Large intestine (tissue), 12 donors: ENCODE measurements at places on chromosomes 6 and 20. TPM values are rescaled to one million over a fixed set of nuclear protein-coding genes. Genes with fewer than 3 reads are reported as not detected.

OR2H1 gene
- polyA plus RNA-seq: not detected

DNA sequence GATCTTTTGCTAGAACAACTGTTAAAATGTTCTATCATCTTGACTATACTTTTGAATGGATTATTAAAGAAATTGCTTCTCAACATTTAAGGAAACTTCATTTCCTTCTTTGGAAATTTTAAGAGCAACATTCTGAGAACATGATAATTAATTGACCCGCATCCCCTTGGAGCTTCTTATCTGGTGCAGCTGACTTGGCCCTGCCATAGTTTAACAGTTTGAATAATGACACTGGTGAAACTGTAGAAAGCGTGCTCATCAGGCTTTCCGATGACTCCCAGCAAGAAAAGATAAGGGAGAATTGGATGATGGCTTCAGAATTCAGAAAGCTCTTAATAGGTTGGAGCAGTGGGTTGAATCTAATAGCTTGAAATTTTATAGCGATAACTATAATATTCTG, 38.1 kb downstream of the SNX9 start:
- H3K4me1 ChIP-seq: no peaks in the 10 kb centered on the region
- no peak overlapping the region for H3K27ac ChIP-seq
- H3K4me3 ChIP-seq: no peak overlapping the region
- DNase-seq: no peak
- H3K36me3 ChIP-seq: no peaks in the 10 kb centered on the region

DNA sequence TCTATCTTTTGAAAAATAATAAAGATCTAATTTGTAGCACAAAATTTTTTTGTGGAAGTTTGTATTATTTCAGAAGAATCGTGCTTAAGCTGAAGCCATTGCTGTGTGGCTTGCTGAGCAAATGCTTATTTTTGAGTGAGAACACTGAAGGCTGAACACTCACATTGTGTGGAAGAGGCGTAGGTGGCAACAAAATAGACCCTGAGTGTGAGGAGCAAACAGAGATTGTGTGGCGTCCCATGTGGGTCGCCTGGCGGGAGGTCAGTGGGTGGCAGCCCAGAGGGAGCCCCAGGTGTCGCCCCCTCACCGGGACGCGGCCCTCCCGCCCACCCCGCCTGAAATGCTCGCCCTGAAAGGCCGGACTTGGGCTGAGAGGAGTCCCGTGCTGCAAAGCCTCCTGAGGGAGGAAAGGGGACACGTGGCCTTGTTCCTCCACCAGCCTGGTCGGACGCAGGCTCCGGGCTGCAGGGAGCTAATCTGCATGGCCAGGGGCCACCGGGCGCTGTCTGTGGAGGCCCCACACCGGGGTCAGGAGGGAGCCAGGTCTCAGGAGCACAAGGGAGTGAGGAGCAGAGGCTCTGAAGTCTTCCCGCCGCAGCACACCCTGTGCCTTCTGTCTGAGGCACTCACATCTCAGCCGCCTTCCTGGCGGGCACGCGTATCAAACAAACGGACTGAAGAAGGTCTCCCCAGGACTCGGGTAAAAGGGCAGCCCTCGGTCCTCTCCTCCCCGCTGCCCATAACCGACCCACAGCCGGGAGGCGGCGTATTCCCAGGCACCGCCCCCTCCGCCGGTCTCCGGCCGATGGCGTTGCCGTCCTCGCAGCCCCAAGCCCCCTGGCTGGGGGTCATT, 15.9 kb downstream of the DDO start:
- peak overlapping the region; percentile 19 for H3K27ac ChIP-seq
- peaks cover 22% of the 10 kb centered on the region for H3K4me1 ChIP-seq
- no peaks in the 10 kb centered on the region for H3K27me3 ChIP-seq
- H3K36me3 ChIP-seq: no peaks in the 10 kb centered on the region
- DNase-seq: no peak

DNA sequence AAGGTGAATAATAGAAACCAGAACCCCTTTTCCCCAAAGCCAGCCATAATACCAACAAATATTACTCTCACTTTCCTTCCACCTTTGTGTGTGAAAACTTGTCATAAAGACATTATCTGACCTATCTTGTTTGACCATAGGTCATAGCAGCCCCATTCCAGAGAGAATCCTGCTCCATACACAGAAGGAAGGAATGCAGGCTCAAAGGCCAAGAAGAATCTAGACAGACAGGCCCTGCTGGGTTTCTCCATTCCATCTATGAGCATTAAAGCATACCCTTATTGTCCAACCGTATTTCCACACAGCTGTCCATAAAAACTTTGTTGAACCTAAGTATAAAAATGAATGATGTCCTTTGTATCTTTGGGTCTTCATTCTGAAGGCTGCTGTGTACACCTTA, 40.7 kb upstream of the KCNK5 start:
- no peak overlapping the region for H3K4me3 ChIP-seq
- peaks cover 20% of the 10 kb centered on the region for H3K27me3 ChIP-seq
- no peak overlapping the region for H3K27ac ChIP-seq
- peaks cover 3% of the 10 kb centered on the region for H3K4me1 ChIP-seq
- peak; percentile 38 for DNase-seq

DNA sequence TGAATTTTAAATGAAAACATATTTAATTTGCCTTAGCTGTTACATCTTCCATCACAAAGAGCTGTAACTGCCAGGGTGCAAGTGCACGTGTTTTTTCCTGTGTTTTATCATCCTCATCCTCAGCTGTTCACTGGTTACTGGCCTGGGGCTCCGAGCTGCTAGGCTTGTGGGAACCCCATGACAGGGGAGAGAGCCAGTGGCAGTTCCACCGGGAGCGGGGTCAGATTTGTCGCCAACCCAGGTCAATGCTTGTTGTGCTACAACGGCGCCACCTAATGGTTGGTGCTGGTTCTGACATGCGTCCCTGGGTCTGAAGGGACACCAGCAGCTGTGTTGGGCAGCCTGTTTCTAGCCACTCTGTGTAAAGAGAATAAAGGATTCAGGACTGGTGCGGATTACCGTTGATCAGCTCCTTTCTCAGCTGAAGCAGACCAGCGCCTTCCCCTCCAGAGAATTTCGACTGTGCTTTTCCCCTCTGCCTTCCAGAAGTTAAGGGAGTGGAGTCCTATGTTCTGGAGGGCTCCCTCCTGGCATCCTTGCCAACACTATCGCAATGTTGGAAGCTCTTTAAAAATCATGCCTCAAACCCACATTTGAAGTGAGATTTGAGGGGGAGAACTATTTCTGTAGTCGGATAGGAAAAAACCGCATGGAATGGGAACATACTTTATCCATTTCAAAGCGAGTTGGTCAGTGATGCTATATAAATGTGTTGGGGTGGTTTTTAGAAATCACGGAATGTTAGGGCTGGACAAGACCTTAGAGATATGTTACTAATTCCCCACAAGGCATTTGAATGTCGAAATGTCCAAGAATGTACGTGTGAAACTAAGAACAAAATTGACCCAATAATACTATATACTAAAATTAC, 32.1 kb downstream of the SUMO4 start:
- no peak overlapping the region for H3K27ac ChIP-seq
- no peaks in the 10 kb centered on the region for H3K36me3 ChIP-seq
- H3K4me3 ChIP-seq: no peak overlapping the region
- no peaks in the 10 kb centered on the region for H3K27me3 ChIP-seq

MAP7 gene
- 37.2 TPM for polyA plus RNA-seq

DNA sequence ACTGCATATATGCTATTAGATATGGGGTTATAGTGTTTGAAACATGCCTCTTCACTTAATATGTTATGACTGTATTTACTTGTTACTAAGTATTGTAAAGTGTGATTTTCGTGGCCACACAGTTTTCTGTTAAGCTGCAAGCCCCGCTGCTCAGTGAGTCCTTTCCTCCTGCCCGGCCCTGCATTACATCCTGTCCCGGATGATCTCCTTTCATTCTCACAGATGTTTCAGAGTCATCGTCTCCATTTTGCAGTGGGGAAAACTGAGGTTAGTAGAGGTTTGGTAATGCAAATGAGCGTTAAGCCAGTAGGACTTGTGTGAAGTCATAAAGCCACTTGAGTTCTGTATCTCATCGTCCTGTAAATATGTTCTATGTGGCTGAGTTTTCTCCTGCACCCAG, 155.5 kb downstream of the CFAP61 start:
- DNase-seq: no peak
- H3K36me3 ChIP-seq: no peaks in the 10 kb centered on the region
- H3K27ac ChIP-seq: no peak overlapping the region
- H3K4me3 ChIP-seq: no peak overlapping the region
- peaks cover 2% of the 10 kb centered on the region for H3K27me3 ChIP-seq
